ENCODE measurements at places on chromosomes 13 and 19.

DNA sequence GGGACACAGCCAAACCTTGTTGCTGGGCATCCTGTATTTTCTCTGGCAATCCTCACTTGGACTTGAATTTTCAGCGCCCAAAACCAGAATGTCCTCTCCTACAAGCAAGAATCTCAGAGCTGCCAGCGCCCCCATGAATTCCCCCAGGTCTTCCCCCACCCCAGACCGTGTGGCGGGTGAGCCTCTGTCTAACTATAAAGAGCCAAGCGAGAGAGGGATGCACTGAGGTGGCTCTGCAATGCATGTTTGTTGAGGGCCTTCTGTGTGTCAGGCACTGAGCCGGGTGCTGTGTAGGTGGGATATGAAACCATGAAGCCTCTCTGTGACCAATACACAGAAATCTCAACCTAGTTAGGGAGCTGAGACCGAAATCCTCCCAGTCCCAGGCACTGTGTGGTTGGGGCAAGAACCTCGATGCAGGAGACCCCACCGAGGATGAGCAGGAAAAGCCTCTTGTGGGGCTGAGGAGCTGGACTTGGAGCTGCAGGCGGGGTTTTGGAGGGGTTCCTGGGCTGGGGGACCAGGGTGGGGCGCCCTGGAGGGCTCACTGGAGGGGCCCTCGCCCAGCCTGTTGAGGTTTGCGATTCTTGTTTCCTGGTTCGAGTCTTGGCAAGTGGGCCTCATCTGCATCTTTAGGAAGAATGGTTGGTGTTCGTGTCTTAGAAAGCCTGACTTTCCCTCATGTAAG is 12.4 kb upstream of the PROZ start:
- DNase-seq = no peak

GRCh38 chr19:4400135-4400936 is at the start of gene SH3GL1:
Gene SH3GL1 (minus strand): TSS chr19:4400547. CDS start chr19:4400368, 179 bp downstream.
- DNase-seq = no peak

GRCh38 chr19:32208060-32208459 is 137.3 kb upstream of the ZNF507 start:
- no peak for DNase-seq

DNA sequence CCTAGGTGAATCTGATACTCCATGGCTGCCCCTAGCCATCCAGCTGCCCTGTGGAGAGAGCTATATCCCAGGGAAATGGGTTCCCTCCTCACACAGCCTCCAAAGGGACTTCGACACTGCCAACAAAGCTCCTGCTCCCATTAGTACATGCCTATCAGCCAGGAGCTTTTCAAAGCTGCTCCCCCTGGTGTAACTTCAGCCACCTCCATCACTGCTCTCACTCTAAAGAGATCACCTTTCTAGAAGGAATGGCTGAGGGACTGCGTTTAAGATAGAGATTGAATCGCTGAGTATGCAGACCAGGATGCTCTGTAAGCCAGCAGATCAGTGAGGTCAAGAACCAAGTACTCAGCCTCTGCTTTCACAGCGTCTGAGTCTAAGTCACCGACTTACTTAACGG is 213.7 kb downstream of the NALCN start:
- DNase-seq = peak; percentile 20

- DNase-seq = no peak
Measured at GRCh38 chr13:90447734-90448101, 899.8 kb upstream of the MIR17HG start.
